Kidney capillary endothelial cell (primary cell): ENCODE measurements at places on chromosomes 16 and 17.

- no peak for DNase-seq
These were observed 3.1 kb downstream of the CDC6 start for GRCh38 chr17:40290629-40291280.

- DNase-seq, result no peak
These were observed 7.3 kb downstream of the GJD3 start for GRCh38 chr17:40356990-40357881.

DNA sequence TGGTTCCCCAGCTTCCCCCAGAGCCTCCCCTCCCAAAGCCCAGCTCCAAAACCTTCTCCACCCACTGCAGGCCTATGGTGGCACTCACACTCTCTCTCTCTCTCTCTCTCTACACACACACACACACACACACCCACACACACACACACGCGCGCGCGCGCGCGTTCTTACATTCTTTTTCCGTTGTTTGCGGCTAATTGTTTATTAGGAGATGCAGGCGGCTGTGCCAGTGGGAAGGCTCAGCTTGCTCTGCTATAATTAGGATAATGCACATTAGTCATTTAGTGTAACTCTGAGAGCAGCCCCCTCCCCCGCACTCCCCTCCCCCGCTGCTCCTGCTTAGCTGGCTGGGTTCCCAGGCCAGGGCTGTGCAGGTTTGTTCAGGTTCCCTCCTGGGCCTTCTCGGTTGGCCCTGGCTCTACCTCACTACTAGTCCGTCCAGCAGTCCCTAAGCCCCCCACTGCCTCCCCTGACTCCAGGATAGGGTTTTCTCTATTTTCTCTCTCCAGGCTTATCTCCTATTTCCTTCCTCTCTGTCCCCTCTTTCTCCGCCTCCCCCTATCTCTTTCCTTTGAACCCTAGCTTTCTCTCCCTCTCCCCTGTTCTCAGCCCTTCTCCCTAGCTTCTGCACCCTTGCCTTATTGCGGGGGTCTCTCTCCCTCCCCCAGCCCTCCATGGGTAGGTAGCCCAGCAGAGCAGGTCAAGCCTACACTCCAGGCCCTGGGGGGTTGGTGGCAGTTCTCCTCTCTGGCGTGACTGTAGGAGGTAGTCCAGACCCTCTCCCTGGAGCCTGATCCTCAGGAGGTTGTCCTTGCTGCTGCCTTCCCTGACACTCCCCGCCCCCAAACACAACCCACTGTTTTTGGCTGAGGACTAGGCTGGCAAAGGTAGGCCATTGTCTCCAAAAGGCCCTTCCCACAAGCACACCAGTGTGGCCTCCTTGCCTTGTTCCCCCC is 34.0 kb downstream of the TMEM132E start:
- DNase-seq, result no peak

DNA sequence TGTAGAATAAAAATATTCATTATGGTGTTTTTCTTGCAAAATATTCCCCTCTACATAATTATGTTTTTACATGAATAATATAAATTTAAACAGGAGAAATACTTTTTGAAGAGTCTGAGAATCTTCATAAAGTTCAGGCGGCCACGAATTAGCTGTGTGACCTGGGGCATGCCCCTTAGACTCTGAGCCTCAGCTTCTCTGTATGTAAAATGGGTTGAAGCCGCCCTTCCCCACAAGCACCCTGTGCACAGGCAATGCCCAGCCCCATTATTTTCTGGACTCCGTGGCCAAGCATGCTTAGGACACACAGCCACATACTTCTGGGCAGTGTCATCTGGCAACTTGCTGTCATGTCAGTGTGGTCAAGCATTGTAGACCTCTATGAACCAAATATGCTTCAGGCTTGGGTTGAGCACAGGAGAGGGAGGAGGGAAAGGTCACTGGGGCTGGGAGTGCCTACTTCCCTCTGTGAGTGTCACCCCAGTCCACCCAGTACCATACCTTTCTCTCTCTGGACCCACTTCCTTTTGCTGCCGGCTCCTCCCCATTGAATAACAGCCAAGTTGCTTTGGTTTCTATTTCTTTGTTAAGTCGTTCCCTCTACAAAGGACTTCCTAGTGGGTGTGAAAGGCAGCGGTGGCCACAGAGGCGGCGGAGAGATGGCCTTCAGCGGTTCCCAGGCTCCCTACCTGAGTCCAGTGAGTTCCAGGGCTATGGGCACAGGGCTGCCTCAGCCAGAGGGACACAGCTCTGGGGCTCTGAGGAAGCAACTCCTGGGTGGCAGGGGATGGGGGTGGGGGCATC is at the start of gene LGALS9:
LGALS9 (plus strand) TSS at position 582 of the 804 bp plus-strand sequence; CDS start at position 660, 78 bp downstream.
- no peak for DNase-seq

GRCh38 chr17:32323811-32324491 is 18.0 kb downstream of the C17orf75 start:
- DNase-seq, result no peak

DNA sequence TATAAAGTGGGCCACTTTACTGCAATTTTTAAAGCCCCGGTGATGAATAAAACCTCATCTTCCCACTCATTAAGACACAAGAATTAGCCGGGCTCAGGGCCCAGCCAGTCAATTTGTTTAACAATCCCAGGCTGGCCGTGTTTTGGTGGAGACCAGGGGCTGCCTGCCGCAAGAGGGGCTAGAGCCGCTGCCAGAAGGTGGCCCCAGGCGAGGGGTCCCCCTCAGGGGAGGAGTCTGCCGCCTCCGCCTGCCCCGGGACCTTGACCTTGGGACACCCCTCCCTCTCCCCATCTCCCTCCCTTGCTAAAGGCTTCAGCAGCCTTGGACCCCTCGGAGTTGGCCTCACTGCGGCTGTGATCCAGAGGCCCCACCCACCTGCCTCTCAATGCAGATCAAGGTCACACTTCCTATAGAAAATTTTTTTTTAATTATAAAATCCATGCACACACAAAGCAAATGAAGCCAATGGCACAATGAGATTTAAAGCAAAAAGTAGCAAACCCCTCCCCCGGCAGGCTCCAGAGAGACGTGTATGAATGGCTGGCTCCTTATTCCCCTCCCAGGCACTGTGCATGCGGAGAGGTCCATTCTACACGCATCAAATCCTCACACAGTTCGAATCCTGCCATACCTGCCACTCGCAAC is 23.0 kb upstream of the SLC38A10 start:
- DNase-seq, result no peak

- DNase-seq, result peak; percentile 23
These were observed 698 bp downstream of the UBE2G1 start for GRCh38 chr17:4365628-4366326.

- no peak for DNase-seq
These were observed 17.7 kb downstream of the BCL7C start for GRCh38 chr16:30875871-30876801.

- no peak for DNase-seq
These were observed 1.6 kb downstream of the DOC2A start for GRCh38 chr16:30009085-30009862.

DNA sequence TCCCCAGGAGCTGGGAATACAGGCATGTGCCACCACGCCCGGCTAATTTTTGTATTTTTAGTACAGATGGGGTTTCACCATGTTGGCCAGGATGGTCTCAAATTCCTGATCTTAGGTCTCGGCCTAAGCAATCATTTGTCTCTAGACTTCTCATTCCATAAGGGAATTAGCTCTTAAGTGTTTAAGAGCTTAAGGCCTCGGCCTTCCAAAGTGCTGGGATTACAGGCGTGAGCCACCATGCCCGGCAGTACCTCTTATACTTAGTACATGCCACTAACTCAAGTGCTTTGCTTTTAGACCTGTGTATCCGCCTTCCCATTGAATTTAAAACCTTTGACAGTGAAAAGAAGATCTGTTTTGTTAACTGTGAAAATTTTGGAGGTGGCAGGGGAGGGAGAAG is 16.6 kb upstream of the IL21R start:
- DNase-seq, result no peak

- DNase-seq, result no peak
These were observed 15.5 kb downstream of the MSI2 start for GRCh38 chr17:57271821-57272220.

DNA sequence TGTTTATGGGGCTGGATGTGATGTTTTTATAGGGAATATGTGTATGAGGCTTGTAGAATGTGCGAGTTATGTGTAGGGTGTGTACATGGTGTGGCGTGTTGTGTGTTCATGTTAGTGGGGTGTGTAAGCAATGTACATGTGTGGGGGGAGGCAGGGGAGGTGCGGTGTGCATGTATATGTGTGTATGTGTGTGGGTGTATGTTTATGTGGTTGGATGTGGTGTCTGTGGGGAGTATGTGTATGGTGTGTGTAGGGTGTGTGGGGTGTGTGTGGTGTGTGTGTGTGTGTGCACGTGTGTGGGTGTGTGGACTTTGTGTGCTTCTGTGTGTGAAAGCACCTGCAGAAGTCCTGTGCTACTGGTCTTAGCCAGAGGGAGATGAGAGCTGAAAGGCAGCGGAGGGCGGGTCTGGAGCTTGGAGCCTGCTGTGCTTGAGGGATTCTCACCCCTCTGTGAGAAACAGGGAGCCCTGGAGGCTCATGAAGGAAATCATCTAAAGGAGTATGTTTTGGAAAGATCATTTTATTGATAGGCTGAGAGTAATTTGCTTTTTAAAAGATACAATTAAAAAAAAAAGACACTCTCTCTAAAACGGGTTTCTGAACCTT is 222.7 kb downstream of the HS3ST4 start:
- DNase-seq, result no peak

GRCh38 chr16:14244196-14245010 is 173.3 kb downstream of the MRTFB start:
- no peak for DNase-seq

DNA sequence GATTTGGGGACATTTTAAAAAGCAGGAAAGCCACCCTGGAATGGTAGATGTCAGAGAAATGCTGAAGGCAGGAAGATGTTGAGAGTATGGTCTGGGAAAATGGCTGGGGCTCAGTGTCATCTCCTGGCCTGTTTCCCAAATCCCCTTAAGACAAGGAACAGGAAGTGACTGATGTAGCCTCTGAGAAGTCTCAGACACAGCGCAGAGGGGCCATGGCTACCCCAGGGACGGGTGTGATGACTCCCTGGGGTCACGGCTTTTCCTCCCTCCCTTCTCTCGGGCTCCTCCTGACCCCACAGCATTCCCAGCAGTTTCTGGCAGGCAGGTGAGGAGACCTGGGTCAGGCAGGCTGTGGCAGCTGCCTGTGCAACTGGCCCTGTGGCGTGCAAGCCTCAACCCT is 45.4 kb downstream of the RAP1GAP2 start:
- peak; percentile 83 for DNase-seq

DNA sequence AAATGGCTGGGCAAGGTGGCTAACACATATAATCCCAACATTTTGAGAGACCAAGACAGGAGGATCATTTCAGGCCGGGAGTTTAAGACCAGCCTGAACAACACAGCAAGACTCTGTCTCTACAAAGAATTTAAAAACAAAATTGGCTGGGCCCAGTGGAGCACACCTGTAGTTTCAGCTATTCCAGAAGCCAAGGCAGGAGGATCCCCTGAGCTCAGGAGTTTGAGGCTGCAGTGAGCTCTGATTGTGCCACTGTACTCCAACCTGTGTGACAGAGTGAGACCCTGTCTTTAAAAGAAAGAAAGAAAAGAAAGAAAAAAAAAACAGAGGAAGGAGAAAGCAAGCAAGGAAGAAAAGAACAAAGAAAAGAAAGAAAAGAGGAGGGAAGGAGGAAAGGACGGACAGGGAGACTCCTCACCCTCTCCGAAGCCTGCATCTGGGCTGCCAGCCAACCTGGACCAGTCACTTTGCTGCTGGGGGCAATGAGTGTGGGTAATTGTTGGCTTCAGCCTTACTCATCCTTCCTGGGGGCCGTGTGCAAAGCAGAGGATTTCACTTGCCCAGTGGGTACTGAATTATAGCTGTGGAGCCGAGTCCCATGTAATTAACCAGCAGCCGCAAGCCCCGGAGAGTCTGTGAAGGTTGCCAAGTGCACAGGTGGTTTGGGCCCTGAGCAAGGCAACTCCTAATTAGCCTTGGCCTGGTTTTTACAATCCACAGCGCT is 6.7 kb upstream of the MT4 start:
- DNase-seq, result no peak

GRCh38 chr16:31108035-31108793 is at the start of gene BCKDK:
Gene BCKDK (plus strand): TSS chr16:31108386. CDS start chr16:31109224, 838 bp downstream.
- peak; percentile 63 for DNase-seq

GRCh38 chr17:31788956-31789355 is 70.1 kb downstream of the COPRS start:
- no peak for DNase-seq

- DNase-seq, result no peak
These were observed 142.2 kb downstream of the AATF start for GRCh38 chr17:37090941-37091340.

- no peak for DNase-seq
These were observed 54.9 kb upstream of the DLX4 start for GRCh38 chr17:49914096-49914490.

DNA sequence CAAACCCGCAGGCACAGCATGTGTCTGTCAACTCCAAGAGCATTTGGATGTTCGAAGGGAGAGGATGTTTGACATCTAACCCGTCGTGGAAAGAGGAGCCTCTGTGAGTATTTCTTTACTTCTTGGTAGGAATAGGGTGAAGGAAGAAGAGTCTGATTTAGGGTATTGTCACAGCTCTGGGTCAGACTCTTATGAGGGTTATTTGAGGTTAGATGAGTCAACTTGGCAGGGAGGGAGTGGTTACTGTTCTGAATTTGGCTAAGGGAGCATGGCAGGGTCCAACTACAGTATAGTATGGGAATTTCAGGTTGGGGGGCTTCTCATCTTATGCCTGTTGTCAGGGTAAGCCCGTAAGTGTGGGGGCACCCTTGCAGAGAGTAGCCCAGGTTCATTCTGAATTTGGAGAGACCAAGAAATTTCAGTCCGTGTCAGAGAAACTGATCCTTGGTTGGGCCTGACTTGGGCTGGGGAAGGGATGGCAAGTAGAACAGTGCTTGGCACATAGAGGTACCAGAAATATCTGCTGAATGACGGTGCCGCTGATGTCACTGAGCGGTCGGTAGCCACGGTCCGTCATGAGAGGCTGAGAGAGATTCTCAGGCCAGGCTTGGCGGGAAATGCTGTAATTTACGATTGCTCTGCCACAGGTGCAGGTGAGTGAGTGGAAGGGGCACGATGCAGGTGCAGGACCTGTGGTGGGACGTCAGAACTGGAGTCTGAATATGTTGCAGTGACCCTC is 43.2 kb downstream of the MYH3 start:
- DNase-seq, result no peak

DNA sequence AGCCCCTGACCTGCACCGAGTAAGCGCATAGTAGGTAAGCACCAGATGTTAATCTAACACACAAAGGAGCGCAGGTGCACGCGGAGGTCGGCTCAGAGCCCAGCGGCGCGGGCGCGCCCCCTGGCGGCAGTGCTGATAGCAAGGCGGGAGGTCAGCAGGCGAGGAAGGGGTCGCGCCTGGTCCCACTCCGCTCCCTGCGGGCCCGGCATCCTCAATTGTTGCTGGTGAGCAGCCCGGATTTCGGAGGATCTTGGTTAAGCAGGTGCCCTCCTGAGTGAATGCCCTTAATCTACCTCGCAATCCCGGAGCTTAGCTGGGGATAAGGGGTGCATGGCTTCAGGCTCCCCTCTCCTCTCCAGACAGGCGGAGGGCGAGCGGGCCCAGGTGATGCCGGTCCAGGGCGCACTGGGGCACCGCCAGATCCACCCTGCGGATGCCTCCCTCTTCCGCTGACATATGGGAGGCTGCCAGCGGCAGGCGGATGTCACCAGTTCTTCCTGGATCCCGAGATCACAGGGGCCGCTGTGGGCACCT is 4.0 kb upstream of the WNT3 start:
- DNase-seq, result no peak
